ENCODE measurements at places on chromosomes 5 and 9.

GRCh38 chr5:9932770-9933169 lies 302.6 kb upstream of the TAS2R1 start:
- no peak for DNase-seq

GRCh38 chr5:56396634-56397033 lies 163.5 kb upstream of the ANKRD55 start:
- no peak for DNase-seq

GRCh38 chr5:5533927-5534326 lies 111.5 kb downstream of the ICE1 start:
- no peak for DNase-seq

DNA sequence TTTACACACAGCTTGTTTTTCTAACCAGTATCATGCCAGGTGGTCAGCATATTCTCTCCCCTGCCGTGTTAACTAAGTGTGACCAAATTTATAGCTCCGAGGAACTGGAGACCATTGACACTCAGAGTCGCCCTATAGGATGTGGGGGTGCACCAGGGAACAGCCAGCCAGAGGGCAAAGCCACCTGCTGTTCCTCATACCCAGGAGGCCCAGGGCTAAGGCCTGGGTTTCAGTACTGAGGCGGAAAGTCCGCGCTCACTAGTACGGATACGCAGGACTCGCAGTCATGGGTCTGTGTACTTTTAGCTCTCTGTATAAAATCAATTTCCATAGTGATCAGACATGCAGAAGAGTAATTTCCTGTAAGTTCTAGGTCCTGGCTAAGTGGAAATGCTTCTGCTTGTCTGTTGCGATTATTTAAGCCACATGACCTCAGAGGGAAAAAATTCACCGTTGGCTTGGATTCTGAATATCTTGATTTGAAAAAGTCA lies 247.0 kb downstream of the AOPEP start:
- DNase-seq = no peak
